ENCODE measurements at places on chromosomes 11 and 22.

DNA sequence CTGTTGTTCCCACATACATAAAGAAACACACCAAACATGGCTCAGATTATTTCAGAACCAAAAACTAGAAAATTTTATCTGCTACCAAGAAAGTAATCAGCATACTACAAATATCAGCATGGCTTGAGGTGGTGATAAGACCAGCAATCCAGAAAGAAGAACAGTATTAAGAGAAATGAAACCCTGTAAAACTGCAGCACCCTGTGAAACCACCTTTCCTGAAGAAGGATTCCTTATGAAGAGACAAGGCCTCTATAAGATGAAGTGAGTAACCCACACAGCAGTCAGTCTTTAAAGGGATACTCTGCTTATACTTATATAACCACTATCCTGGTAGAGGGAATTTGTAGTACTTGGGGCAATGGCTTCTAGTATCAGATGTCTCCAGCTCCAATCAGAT, 49.9 kb downstream of the RSF1 start:
- no peak for DNase-seq

GRCh38 chr11:34443136-34443535, 4.4 kb downstream of the CAT start:
- DNase-seq = no peak

DNA sequence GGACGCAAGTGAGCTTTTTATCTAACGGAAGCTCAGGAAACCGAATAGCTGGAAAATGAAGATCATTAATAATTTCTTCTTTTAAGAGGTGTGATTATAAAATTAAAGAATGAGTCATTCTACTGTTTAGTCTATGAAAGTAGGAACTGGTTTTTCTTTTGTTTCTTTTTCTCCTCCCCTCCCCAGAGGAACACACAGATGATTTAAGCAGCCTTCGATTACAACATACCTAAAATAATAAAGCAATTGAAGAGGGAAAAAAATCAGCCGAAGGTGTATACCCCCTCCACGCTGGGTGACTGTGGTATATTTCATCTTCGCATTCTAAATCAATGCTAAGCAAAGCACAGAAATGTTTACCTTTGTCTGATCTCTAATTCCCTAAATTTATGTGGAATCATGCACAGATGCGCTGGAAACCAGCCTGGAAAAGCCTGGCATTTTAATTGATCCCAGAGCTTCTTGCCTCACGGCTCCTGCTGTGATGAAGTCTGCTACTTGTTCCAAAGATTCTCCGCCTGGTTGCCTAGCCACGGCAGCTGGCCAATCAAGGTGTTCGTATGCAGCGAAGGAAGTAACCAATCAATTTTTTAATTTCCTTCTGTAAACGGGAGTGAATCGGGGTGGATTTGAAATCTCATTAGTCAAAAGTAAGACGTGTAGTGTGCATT, 133.9 kb downstream of the FANCF start:
- DNase-seq = no peak

GRCh38 chr11:59187587-59187986, 15.7 kb downstream of the DTX4 start:
- no peak for DNase-seq

- DNase-seq = no peak
These were observed 492.9 kb upstream of the KIRREL3 start for GRCh38 chr11:127493330-127494022.

Measured in AML-193 (cell line).